ENCODE measurements at places on chromosomes 16 and 17.

- no peak for DNase-seq
These were observed 54.1 kb upstream of the NUDT7 start for GRCh38 chr16:77668201-77668600.

DNA sequence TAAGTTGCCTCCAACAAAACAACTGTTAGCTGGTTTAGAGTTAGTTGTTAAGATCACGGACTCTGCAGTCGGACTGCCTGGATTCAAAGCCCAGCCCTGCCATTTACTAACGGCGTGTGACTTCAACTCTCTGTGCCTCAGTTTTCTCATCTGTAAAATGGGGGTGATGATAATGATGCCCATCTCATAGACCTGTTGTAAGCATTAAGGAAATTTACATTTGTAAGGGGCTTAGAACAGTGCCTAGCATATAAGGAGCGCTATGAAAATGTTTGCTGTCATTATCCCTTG, 825 bp downstream of the SLC4A1 start:
- no peak for DNase-seq

GRCh38 chr16:29975811-29976511, 2.3 kb downstream of the TAOK2 start:
- DNase-seq: no peak

GRCh38 chr17:59377410-59377809, 46.0 kb downstream of the YPEL2 start:
- DNase-seq: no peak

- peak; percentile 58 for DNase-seq
These were observed at the start of gene FAM171A2 for GRCh38 chr17:44363613-44364159. TSS of gene FAM171A2 (minus strand) at chr17:44363853. CDS start at chr17:44363714, 139 bp downstream.

DNA sequence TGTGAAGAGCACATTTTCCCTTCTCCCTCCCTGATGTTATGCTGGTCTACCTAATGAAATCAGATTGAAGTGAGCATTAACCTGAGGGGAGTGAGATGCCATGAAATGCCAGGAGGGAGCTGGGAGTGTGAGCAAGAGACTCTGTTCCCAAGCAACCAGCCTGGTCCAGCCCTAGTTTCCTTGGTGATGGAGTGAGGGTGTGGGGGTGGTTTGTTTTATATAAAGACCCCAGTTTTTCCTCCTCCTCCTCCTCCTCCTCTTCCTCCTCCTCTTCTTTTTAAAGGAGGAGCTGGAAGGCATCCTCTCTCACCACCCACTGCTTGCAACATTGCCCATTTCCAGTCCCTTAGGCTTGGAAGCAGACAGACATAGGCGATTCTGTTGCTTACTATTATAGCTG, 97.1 kb downstream of the DNAH3 start:
- DNase-seq: no peak
